Activated CD4-positive, alpha-beta T cell treated with anti-CD3 and anti-CD28 coated beads, Interleukin-2, amount 50 U/mL, for 16 hours (primary cell): ENCODE measurements at places on chromosomes 7 and 10.

- DNase-seq: no peak
Observed at GRCh38 chr10:49578392-49578791, 31.7 kb upstream of the SLC18A3 start.

DNA sequence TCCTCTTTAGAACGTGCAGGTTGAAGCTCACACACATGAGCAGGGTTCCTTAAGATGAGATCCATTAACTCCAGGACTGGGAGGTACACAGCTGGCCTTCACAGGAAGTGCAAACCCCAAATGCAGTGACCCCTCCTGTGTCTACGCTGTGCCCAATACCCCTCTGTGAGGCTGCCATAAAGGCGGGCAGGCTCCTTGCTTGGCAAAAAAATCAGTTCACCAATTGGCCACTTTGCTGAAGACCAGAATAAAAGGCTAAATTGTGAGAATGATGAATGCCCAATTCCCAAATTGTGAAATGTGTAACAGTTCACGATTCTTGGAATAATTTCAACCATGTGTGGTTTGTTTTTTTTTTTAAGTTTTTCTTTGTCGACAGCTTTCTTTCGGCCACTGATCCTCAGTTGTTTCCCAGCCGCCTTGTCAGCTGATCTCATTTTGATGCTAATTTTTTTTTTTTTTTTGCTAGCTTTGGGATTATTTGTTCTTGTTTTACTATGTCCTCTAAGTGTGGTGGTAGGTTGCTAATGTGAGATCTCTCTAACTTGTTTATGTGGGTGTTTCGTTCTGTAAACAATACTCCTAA is 101.9 kb upstream of the PRSS58 start:
- no peak for DNase-seq

DNA sequence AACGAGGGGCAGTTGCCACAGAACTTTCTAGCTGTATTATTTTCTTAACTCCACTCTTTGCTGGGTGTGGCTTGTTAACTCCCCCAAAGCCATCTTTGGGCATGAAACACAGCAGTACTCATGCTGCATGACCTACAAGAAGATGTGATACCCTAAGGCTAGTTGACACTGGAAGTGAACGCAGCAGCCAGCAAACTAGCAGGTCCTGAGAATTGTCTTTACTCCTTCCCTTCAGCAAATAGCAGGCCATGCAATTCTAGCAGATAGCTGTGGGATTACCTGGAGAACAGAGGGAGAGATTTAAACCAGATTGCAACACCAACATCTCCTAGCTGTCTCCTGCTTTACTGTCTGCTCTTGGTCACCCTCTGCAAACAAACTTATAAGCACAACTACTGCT is 688.0 kb upstream of the ZWINT start:
- DNase-seq: no peak

DNA sequence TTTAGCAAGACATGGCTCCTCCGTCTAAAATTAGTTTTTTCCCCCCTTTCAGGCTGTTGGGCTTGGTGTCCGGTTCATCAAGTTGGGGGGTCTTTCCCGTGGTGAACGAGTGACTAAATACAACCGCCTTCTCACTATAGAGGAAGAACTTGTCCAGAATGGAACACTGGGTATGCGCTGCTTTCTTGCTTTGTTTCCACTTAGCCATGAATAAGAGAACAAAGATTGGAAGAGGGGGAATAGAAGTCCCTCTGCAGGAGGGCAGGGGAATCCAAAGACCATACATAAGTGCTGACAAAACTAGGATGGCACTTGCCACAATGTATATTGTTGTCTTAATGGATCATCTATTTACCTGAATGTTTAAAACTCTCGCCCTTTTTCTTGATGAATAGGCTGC is 30.5 kb downstream of the ENO4 start:
- DNase-seq: no peak

GRCh38 chr10:90969947-90970673 is 49.2 kb upstream of the ANKRD1 start:
- DNase-seq: no peak

- DNase-seq: peak; percentile 55
Observed at GRCh38 chr10:16644146-16644545, 122.5 kb upstream of the C1QL3 start.

DNA sequence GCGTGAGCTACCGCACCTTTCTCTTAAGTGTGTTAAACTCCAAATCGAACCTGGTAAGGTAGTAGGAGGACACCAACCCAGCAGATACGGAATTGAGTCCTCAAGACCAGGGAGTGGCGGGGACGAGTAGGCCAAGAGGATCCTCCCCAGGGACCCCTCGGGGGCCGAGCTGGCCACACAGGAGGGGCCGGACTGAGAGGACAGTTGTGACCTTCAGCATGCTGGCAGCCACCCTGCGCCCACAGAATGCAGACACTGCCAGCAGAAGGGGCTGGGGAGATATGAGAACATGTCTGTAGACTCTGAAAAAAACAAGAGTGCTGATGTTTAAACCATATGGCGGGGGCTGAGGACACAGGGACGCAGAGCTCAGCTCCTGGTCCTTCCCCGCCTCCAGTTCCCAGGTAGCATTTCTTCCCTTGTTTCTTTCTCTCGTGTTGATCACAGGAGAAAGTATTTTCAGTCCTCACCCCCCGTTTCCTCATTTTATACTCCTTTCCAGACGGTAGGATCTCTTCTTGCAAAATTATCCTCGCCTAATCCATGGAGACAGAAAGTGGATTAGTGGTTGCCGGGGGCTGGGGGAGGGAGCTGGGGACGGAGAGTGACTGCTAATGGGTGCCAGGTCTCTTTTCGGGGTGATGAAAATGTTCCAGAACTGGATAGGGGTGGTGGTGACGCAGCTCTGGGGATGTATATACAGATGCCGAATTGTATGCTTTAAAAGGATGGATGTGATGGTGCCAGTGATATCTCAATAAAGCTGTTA is 11.5 kb upstream of the UNCX start:
- no peak for DNase-seq

- DNase-seq: no peak
Observed at GRCh38 chr7:69246758-69247157, 351.5 kb upstream of the AUTS2 start.

GRCh38 chr10:78829565-78829964 is 239.2 kb upstream of the ZMIZ1 start:
- DNase-seq: no peak

DNA sequence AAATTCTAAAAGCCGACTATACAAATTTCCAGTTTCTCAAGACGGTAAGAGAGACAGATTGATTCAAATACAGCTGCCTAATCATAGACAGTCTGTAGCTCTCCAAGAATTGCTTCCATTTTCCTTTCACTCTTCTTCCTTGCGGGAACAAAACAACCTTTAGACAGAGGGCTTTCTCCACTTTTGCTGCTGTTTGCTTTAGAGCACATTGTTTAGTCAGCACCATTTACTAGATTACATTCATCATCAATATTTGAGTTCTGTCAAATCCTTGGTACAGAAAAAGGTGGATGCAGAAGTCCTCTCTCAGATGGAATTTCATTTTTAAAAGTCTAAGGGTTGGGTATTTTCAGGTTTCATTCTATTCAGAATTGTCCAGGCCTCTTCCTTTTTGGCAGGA is 137.4 kb downstream of the CHRM2 start:
- DNase-seq: no peak

DNA sequence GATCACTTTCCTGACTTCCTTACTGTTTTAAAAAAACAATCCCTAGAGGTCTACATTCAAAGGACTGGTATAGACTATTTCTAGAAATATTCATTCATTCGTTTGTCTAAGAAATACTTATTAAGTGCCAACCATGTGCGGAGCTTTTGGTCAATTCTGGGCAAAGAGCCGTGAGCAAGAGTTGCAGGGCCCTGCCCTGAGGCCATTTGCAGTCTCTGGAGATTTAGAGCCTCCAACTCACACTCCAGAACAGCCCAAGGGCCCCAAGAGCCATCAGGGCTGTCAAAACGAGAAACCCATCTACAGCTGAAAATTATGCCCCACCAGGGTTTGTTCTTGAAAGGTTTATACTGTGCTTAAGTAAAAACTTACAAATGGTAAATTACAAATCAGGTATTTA is 16.2 kb downstream of the WDR91 start:
- no peak for DNase-seq

DNA sequence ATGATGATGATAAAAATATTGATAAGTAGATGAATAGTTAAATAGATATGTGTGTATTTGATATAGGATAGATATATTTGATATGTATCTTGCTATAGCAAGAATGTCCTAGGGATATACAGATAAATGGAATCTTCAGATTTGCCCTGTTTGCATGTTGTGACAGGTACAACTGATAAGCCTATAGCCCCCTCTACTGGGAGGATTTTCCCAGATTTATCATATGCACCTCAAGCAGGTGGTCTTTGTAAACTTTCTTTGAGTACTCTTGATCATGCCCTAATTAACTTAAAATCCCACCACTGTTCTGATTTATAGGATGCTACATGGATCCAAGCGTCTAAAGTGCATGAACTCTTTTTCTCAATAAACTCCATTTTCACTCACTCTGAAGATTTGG is 1050.7 kb downstream of the SORCS3 start:
- DNase-seq: peak; percentile 2

DNA sequence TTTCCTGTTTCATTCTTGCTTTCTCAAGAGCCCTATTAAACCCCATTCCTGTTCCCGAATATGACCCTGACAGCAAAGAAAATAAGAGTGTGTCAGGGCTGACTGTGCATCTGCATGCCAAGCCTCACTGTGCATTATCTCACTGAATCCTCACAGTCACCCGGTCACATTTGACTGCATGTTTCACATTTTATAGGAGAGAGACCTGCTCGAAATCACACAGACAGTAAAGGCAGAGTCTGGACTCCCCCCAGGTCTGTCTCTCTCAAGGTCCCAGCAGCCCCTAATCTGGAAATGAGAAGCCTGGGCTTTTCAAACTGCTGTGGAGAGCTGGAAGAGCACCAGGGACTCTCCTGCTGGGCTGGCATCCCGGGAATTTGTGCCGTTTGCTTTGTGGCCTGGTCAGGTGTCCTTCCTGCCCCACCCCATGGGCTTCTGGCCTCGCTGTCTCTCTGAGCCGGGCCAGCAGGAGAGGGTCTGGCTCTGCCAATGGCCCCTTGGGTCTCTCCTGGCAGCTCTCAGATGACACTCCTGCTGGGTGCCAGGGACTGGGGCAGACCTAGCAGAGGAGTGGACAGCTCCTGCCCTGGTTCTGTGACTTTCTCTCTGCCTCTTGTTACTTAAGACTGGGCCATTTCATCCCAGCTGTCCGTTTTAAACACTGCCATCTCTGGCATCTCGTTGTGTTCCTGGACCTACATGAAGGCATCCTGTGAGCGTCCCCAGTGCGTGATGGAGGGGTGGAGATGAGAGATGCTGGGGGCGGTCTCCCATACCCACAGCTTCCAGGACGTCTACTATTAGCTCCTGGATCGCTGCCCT is 173.6 kb downstream of the ARHGAP12 start:
- no peak for DNase-seq

DNA sequence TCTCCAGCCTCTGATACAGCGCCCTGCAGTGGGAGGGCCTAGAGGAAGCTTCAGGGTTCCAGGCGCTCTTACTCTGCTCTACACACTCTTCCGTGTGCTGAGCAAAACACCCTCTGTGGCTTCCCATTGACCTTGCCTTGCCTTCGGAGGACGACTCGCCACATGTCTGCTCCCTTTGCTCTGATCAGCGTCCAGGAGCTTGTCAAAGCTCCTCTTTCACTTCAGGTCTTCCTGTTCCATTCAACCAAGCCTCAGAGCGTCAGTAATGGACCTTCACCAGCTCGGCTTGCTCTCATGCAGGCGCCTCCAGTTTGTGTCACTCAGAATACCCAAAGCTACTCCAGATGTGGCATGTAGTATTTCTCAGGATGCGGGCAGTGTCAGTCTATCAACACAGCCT is 173.9 kb downstream of the ARID5B start:
- DNase-seq: no peak

GRCh38 chr10:27618906-27619305 is 114.8 kb downstream of the RAB18 start:
- DNase-seq: no peak

DNA sequence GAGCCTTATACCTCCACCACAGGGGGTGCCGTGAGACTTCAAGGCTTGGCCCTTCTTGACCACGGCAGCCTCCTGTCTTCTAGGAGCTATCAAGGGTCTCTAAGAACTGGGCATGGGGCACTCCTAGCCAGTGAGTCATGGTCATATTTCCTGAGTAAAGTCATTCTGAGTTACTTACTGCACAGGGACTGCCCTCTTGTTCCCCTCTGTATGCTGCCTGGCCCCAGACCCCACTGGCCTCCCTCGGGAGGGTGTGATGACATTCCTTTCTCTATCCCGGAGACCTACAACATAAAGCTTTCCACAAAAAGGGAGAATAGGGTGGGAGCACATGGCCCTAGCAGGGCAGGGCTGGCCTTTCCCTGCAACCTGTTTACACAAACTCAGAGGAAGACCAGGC is 21.4 kb downstream of the DPCD start:
- no peak for DNase-seq

DNA sequence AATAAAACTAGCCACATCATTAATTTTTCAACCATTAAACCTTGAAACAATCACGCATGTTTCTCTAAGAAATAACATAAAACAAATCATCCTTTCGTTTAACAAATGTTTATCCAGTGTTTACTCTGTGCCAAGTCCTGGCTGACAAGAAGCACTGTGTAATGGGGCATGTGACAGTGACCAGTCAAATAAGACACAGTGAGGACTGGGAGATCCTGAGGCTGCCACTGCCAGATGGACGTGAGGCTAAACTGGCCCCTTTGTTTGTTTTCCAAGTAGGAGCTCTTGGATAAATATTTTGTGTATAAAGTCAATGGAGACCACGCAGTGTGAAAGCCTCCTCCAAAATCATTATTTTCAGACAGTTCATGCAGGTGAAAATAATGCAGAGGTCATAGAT is 626.2 kb downstream of the SUGCT start:
- no peak for DNase-seq

DNA sequence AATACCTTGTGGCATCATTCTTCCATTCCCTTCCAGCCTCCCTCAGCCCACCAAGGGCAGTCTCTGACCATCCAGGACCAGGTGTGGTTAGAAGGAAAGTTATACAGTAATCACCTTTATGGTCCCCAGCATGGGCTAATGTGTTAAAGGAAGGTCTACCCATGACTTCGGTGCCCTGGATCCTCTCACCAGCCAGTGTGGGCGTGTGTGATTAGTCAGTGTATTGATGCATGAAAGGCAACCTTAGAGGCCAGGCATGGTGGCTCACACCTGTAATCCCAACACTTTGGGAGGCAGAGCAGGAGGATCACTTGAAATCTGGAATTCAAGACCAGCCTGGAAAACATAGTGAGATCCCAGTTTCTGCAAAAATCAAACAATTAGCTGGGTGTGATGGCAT is 88.9 kb downstream of the APBB1IP start:
- DNase-seq: no peak

GRCh38 chr7:133355325-133355708 is 102.4 kb downstream of the EXOC4 start:
- DNase-seq: no peak

- DNase-seq: no peak
Observed at GRCh38 chr10:132826524-132827422, 40.8 kb upstream of the NKX6-2 start.

GRCh38 chr7:78206769-78207168 is 408.2 kb downstream of the PHTF2 start:
- no peak for DNase-seq

DNA sequence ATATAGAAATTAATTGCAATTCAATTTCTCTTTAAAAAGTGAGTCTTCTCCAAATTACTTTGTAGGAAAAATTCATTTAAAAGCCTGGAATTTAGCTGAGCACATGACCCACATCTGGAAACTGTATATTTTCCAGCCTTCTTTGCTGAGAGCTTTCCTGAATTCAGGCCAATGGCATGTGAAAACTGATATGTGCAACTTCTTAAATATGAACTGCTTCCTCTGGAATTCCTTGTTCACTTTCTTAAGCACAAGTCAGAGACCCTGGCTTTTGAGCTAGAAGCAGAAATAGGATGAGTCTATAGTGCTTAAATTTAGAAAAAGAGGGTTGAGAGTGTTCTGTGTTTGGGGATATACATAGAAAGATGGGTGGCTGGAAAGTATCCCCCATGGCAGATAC is 365.1 kb upstream of the MTPN start:
- DNase-seq: no peak
